ENCODE measurements at places on chromosomes 16 and 17.
A peak's percentile ranks its signal among the peaks of the same experiment; 100 is the strongest.

GRCh38 chr16:503150-504071 is 24.1 kb upstream of the CAPN15 start:
- no peak for DNase-seq

DNA sequence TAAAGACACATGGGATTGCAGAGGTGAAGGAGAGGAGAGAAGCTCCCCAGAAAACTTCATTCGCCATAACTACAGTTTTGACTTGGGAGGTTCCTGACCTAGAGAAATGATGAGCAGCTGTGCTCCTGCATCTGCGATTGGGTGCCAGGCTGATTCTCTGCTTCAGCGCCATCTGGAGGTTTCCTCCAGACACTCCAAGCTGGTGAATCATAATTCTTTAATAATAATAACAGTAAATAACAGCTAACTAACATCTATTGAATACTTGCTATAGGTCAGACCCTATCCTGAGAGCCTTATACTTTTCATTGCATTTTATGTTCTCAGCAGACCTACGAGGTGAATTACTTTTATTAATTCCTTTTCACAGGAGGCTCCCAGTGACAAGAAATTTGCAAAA is 575.8 kb downstream of the TOX3 start:
- no peak for DNase-seq

GRCh38 chr17:82092995-82093751 is 4.9 kb downstream of the FASN start:
- no peak for DNase-seq

- DNase-seq: no peak
Observed at GRCh38 chr16:9177861-9178260, 86.4 kb downstream of the HAPSTR1 start.

GRCh38 chr16:67015313-67015731 is 13.6 kb upstream of the CBFB start:
- DNase-seq: no peak

DNA sequence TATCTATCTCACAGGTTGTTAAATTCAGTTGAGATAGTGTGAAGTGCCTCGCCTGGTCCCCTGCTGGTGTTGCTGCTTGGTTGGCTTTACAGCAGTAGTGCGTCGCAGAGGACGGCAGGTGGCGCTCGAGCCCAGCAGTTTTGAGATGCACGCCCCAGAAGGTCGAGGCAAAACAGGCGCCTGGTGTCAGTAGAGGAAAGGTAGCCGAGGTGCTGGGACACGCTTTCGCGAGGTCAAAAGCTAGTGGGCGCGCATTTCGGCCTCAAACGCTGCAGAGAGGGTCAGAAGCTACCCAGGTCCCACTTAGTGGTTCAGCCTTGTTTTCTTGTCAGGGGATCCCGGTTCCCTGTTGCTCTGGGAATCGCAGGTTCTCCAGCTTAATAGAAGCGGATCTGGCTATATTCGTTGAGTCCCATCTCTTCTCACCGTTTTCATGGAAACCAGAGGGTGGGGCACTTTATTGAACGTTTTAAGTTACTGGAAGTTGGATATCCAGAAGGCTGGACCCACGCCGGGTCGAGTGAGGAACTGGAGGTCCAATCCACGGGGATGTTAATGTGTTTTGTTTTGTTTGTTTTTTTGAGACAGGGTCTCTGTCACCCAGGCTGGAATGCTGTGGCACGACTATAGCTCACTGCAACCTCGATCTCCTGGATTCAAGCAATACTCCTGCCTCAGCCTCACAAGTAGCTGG is 10.3 kb upstream of the ZFP90 start:
- DNase-seq: peak; percentile 79

- no peak for DNase-seq
Observed at GRCh38 chr16:28477311-28477920, 5.3 kb upstream of the NPIPB7 start.

DNA sequence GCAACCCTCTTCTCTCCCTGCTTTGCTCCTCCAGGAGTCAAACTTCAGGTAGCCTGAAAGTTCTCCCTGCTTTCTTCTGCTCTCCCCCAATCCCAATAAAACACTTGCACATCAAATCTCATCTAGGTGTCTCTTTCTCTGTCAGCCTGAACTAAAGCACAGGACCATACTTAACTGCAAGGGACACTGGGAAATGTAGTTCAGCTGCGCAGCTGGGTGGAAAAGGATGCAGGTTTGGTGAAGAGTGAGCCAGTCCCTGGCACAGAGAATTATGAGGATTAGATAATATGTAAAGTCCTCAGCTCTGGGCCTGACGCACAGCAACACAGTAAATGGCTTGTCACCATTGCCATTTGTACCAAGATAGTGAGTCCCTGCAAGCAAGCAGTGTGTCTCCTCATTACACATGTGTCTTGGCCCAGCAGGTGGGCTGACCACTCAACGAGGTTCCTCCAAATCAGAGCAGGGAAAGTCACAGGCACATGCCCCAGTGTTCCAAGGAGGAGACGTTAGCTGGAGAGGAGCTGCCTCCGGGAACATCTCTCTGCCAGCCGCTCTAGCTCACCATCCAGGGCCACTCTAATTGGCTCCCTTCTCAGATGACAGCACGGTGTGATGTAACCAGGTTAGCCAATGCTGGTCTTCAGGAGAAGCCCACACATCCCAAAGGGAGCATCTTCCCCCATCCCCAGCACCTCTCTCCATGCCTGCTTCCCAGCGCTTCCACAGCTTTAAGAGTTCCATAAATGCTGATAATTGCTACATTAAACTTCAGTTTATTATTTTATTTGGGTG is 29.7 kb upstream of the IRX3 start:
- no peak for DNase-seq

- DNase-seq: no peak
Observed at GRCh38 chr17:34283571-34283970, 2.0 kb upstream of the CCL11 start.

DNA sequence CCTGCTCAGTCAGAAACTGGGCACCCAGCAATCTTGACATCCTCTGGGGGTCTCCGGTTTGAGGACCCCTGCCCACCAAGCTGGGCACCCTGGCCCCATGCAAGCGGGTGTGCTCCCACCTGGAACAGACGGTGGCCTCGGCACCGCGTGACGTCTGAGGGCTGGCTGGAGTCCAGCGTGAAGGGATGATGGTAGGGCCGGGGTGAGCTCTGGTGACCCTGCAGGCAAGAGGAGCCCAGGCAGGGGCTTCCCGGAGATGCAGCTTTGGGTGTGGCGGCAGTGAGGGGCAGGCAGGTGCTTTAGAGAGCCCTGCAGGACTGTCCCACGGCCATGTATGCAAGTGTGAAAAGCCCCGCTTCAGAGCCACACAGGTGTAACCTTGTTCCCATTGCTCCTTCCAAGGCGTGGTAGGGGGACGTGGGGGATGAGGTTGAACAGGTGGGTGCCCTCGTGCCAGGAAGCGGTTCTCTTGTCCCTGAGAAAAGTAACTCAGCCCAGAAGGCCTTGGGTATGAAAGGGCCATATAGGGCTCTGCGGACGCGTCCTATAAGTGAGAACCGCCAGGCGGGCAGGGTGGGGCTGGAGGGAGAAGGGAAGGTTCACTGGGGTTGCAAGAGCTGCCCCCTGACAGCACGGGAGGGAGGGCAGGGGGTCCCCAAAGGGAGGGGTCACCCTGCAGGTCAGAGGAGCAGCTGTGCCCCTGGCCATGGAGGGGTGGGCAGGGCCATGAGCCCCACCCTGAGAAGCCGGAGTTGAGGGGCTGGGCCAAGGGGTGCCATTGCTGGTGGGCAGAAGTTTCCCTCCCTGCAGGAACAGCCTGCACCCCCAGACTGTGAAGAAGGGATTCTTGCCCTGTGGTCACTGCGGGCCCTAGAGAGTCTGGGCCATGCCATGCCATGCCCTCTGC is 9.2 kb downstream of the RGS11 start:
- no peak for DNase-seq

- DNase-seq: no peak
Observed at GRCh38 chr17:39092692-39093230, 58.7 kb downstream of the PLXDC1 start.

DNA sequence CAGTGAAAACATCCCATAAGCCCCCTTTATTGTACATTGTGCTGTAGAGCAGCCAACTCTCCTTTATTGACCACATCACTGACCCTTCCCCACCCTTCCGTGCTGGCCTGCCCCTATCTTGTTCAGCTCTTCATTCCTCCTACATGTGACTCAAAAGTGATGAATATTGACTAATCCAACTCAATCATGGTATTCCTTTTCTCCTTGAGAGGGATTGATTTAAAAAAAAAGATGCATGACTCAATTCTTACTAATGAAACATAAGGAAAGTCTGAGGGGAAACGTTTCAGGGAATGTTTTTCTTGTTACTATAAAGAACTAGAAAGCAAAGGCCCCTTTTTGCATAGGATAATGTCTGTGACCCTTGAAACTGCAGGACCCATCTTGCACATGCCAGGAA is 125.2 kb upstream of the SOX9 start:
- DNase-seq: no peak

- DNase-seq: no peak
Observed at GRCh38 chr17:61000911-61001310, 323.3 kb downstream of the BCAS3 start.

DNA sequence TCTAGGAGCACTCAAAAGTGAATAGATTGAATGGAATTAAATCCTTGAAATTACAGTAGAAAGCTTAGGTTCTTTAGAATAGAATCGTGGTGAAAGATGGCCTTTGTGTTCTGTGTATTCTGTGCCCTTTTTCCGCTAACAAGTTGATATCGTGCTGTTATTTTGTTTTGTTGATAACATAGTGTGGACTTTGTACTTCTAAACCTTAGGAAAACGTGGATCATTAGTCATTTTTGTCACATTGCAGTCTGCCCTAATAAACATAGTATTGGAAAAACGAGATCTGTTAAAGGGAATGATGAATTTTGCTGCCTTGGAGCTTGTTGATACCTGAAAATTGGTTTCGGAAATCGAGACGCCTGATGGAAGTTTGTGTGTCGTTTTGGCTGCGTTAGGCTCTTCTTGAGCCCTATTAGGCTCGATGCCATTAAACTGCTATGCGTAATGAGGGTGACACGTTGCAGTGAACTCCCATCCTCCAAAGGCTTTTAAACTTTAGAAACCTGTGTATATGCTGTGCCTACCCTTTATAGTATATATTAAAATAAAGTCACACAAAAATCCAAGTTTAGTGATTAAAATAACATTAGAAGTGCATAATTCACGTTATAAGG is 145.7 kb downstream of the PRKCA start:
- DNase-seq: no peak

- DNase-seq: no peak
Observed at GRCh38 chr17:50206604-50207293, 5.3 kb upstream of the COL1A1 start.

DNA sequence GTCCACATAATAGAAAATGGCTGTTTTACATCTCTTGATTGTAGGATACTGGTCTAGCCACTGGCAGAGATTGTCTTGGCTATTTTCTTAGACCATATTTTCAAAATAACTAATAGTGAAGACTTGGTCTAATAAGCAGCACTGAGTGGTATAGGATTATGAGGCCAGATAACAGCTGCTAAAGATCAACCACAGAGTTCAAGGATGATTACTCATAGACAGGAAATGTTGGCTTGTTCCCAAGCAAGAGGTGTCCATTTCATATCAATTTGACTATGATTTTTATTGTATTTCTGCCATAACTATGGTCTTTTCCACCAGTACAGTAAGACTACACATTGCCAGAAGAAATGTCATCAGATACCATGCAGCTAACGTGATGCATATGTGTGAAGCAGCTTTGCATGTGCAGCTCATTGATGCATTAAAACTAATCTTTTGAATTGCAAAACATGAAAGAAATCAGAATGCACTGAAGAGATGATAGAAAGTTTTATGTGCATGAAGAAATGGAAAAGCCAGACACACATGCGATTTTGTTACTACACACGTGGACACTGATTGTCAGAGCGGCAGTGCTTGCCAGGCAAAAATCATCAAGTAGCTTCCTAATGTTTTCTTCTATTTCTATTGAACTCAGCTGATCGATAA is 693.3 kb downstream of the CDH11 start:
- no peak for DNase-seq

DNA sequence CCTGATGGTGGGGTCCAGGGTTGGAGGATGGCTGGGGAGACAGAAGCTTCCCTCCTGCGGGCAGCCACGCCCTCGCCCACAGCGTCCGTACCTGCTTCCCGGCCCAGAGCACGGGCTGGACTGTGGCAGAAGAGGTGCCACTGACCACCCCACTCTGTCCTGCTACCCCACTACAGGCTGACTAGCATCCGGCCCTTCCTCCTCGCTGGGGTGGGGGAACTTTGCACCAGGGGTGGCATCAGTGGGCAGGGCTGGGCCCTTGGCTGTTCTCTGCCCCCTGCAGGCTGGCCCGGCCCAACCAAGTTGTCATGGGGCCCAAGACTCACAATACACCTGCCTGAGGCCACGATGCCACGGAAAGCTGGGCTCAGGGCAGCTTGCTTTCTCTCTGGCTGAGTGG is 73.0 kb downstream of the KLHDC4 start:
- no peak for DNase-seq

DNA sequence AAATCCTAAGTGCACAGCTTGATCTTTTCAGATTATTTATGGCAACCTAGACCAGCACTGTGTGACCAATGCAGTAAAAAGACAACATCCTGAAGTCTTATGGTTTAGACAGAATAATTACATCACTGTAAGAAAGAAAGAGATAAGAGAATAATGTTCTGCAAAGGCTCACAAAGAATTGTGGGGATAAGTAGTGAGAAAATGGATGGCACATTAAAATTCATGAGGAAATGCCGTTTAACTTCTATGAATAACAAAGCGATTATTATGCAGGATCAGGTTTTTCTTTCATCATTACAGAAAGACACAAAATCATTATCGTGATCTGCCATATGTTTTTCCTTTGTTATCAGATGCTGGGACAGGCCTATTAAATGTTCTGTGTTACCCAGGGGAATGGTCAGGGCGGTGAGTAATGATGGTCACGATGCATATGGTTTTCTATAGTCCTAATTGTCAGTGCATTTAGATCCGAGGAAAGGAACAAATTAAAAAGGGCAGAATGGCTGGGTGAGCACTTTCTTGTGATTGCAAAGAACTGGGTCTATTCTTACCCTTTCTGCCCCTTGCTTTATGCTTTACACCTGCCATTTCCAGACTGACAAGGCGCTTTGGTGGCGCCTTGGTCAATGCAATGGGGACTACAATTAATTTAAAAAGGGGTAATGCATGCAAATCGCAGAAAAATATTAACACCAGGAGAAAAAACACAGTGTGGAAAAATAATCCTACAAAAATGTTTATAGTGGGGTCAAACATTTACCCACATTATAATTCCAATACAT is 18.1 kb upstream of the DHX40 start:
- no peak for DNase-seq

GRCh38 chr17:17635126-17635525 is 43.6 kb upstream of the PEMT start:
- DNase-seq: no peak

GRCh38 chr16:54772400-54772799 is 158.3 kb upstream of the IRX5 start:
- no peak for DNase-seq

- DNase-seq: no peak
Observed at GRCh38 chr17:66892246-66892645, 57.3 kb downstream of the CACNG5 start.

GRCh38 chr16:83549316-83550182 is 258.2 kb upstream of the HSBP1 start:
- DNase-seq: no peak

All from stimulated activated CD8-positive, alpha-beta memory T cell treated with anti-CD3 and anti-CD28 coated beads, Interleukin-4, amount 100 ng/mL, for 1 hour (primary cell).